Bone marrow (tissue), 2 donors: ENCODE measurements at places on chromosomes 4 and X.

GRCh38 chr4:187608001-187608421, 387.6 kb upstream of the ZFP42 start:
- no peak for DNase-seq

DNA sequence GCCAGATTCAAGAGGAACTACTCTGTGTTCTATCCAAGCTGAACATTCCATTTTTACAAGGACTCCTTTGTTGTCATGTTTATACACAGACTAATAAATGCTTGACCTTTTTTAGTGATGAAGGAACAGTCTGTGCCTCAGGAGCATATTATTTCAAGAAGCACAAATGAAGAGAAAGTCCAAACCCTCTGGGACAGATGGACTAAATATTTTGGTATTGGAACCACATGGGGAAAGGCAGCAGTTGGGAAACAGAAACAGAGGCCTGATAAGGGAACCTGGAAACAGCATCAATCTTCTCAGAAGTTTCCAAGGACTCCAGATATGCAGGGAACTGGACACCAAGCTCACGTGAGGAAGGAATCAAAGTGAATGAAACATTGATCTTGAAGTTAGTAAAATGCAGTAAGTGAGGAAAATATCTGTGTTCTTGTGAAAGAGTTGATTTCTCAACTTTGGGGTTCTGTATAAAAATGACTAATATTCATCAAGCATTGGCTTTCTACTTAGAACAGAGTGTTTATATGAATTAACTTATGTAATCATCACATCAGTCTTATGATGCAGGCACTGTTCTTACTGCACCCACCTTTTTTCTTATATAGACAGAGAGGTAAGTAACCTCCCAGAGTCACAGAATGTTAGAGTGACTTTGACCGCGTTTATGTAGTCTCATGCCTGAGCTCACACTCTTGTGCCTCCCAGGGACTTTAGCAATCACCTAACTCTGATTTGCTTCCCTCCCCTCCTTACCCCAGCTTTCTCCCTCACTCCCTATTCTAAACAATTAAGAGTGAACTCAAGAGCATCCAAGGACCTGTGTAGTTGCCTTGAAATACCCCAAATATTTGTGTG, 148.9 kb upstream of the JADE1 start:
- no peak for DNase-seq

- no peak for DNase-seq
These were observed 8.5 kb downstream of the DLG3 start for GRCh38 chrX:70453024-70453618.

- no peak for DNase-seq
These were observed 276.3 kb upstream of the DKK2 start for GRCh38 chr4:107312366-107312765.

- DNase-seq: no peak
These were observed 6.5 kb downstream of the RPGR start for GRCh38 chrX:38320819-38321218.

DNA sequence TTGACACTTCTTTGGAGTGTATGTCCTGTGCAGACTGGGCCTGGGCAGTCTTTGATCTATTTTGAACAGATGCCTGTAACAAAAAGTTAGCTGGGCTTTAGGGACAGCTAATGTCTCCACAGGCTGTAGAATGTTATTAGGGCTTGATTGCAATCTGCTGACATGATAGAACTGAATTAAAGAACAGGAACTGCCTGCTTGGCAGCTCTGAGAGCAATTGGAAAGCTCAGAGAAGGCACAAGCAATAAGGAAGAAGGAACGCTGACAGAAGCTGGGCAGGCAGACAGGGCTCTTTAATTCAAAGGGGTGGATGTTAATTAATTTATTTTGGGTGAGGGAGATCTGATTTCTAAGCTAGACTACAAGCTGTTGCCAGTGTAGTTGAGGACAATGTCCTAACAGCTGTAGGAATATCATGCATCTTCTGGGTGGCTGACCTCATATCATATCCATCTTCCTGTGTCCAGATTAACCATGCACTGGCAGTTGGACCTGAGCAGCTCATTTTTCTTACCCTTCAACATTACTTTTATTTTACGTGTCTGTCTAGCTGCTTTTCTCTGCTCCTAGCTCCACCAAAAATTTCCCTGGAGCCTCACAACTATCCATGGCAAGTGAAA, 20.7 kb upstream of the GRXCR1 start:
- no peak for DNase-seq

- DNase-seq: no peak
These were observed 119.1 kb downstream of the HMGN5 start for GRCh38 chrX:81082649-81083048.

DNA sequence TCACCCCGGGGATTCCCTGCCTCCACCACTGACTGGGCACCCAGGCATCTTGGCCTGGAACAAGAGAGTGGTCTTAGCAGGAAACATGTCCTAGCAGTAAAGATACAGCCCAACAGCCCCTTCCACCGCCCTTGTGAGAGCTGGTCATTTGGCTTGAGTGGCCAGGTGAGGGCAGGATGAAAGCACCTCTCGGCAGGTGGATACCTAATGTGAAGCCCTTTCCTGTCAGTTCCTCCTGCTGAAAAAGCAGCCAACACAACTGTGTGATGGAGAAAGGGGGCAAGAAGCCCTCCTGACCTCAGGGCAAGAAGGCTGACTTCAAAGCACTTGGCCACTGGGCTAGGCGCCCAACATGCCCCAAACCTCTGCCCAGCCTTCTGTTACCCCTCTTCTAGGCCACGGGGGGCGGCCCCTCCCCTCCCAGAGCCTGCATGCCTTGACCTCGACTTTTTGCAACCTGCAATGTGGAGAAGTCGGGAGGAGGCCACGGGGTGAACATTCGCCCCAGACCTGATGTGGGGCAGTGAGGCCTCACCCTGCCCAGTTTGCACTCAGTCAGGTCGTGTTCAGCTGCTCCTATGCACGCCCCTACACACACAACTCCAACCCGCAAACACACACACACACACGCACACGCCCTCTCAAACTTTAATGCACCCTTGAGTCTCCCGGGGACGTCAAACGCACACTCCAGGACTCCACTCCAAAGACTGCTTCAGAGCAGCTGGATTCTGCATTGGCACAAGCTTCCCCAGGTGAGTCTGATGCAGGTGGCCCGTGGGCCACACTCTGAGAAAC, 1.1 kb downstream of the LGI2 start:
- DNase-seq: no peak

DNA sequence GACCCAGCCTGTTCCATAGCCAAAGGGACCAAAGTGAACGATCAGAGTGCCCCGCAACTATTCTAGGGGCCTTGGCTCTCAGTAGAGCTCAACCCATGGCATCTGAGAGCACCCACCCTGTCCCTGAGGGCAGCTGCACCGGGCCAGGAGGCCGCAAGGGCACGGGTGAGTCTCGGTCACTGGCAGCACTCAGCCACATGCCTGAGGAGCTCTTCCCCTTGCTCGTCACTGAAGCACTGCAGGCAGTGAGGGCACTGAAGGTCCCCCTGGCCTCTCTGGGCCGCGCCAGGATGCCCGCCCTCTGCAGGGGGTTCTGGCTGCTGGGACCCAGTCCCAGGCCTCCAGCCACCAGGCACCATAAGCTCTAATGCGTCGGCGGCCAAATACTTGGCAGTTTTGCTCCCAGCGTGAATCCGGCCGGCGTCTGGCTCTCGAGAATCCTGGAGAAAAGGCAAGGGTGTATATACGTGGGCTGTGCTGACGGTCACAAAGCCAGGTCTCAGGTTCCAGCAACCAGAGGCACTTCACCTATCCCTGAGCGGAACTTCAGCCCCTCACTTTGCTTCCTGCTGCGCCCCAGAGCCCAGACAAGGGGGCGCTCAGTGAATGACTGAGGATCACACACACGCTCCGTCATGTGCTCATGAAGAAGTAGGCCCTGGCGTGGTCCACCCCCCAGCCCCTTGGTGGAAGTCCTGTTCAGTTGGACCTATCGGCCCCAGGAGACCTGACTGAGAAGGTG, 13.9 kb downstream of the TNIP2 start:
- no peak for DNase-seq

DNA sequence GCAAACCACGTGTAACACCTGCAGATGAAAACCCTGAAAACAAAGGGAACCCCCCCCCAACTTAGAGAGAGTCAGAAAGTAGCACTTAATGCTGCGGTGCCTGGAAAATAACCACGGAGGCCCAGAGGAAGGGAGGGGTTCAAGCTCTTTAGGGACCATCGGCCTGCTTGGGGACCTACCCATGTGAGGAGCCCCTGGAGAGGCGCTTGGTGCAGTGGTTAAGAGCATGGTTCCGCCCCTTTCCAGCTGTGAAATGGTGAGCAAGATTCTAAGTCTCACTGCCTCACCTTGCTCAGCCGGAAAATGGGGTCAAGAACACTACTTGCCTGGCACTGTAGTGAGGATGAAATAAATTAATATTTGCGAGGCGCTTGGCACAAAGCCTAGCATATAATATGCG, 13.8 kb downstream of the SLC25A5 start:
- DNase-seq: no peak

DNA sequence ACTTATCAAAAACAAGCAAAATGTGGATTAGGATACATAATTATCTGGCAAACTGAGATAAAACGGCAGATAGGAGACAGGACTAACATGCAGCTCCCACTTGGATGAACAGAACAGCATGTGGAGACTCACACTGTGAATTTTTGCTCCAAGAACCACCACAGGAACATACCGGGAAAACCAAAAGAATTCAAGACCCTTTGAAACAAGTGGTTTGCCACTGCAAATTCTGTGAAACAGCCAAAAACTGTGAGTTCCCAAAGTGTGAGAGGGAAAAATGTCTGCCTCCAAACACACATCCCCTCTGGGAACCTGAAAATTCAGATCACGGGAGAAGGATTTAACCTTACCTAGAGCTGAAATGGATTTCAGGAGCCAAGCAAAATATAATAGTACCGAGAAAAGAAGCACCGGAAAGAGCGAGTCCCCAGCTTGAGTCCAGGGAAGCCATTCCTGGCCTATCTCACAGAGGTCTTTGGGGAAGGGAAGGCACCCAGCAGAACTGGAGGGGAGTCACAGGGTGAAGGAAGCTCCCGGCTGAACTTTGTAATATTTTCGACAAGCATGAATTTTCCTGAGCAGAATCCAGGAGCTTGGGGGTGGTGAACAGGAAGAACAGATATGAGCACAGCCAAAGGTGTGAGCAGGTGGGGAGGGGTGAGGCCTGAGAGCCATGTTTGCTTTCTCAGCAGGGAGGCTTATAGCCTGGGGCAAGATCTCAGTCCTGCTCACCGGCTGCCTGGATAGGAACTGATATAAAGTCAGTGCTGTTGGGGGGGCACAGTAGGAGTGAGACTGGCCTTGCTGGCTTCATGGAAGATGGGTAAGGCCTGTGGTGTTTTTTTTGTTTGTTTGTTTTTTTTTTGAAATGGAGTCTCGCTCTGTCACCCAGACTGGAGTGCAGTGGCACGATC, 23.9 kb downstream of the MANBA start:
- DNase-seq: no peak

- no peak for DNase-seq
These were observed 33.1 kb downstream of the RBM47 start for GRCh38 chr4:40596522-40596921.

DNA sequence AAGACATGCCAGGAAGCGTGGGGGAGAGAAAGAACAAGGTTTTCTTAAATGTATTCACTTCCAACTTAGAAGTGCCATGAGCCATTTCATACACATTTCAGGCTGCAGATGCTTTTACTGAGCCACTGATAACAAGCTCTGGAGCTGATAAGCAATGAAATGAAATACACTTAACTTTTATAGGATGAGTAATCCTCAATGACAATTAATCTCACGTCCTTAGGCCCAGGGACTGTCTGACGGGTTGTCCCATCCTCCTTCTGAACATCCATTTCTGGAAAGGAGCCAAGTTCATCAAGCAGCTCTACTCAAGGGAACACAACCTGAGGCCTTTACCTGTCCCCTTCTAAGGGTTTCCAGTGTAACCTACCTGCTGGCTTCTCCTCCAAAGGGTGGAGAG, 121.2 kb downstream of the PARM1 start:
- DNase-seq: no peak

- no peak for DNase-seq
These were observed 13.4 kb upstream of the ADH4 start for GRCh38 chr4:99157478-99157935.

- no peak for DNase-seq
These were observed 122.7 kb upstream of the DIPK2B start for GRCh38 chrX:45323387-45323786.

DNA sequence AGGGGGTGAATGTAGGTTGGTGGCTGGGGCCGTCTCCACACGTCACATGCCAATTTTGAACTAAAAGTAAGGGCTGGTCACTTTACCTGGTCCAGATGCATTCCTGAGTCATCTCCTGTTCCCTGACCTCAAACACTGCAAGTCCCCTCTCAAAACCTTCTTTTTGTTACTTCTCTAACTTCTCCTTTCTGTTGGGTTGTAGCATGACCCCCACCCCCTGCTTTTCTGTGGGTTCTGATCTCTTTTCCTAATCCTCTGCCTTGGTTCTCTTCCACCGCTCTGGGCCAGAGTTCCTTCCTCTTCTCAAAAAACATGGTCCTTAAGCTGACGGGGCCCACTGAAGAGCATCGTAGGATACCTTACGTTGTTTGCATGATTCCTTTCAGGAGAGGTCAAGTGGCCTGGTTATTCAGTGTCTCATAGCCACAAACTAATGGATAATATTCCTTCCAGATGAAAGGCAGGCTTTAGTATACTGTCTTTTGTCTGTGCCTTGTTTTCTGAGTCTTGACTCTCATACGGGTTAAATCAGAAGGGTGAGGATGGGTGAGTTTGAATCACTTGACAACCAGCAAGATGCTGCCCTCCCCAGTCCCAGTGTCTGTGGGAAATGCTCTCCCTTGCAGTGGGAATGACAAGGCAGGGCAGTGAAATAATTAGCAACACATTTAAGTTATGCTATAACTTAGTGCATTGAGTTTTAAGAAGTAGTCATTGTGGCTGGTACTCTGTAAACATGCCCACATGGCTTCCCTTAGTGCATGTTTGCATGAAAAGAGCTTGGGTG, 15.1 kb downstream of the SMS start:
- peak; percentile 56 for DNase-seq

GRCh38 chr4:184357165-184357564, 117.2 kb downstream of the IRF2 start:
- DNase-seq: no peak
